Skeletal muscle cell (primary cell): ENCODE measurements at places on chromosomes 12 and 14.

GRCh38 chr12:57604992-57605810, 577 bp downstream of the DTX3 start:
- DNase-seq, result no peak

GRCh38 chr12:65631621-65632111, 192.6 kb upstream of the HMGA2 start:
- DNase-seq, result peak; percentile 100

DNA sequence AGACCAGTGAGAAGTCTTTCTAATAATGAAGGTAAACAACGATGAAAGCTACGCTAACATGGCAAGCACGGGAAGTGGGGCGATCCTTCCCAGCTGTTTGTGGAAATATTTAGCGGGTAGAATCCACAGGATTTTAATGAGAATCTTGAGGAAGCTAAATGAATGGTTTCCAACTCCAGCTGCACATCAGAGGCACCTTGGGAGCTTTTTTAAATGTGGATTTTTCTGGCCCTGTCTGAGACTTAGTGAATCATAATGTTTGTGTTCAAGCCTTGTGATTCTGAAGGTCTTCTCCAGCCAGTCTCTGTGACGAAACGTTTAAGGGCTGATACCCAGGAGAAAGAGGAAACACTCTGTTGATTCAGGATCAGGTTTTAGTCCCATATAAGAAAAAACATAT, 169.8 kb downstream of the CAPZA3 start:
- no peak for DNase-seq

DNA sequence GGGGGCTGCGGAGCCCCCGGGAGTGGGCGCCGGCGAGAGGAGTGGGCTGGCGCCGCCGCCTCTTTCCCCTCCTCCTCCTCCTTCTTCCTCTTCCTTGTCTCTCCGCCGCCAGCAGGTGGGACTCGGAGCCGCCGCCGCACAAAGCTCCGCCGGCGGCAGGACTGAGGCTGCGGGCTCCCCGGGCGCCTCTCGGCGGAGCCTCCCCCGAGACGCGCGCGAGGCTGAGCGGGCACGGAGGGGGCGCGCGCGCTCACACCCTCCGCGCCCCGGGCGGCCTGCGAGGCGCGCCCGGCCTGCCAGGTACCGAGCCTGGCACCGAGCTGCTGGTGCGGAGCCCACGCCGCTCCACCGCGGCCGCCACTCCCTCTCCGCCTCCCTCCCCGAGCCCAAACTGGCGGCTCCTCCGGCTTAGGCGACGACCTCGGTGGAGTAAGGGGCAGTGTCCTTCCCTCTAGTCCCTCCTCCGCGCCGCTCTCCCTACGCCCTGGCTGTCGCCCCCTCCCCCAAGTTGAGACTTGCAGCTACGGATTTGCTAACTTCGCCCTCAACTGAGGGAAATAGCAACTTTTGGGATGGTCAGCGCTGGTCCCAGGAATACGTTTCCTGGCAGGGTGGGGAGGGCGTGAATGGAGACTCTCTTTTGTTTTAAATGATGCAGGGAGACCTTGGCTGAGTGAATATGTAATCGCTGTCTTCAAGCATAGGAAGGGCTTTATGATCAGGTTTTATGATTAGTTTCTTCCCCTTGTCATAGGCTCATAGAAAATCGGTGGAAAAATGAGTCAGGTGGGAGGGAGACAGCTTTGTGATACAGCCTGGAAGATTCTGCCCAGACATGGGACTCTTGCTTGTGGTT, 199.5 kb upstream of the CAND1 start:
- DNase-seq, result no peak

DNA sequence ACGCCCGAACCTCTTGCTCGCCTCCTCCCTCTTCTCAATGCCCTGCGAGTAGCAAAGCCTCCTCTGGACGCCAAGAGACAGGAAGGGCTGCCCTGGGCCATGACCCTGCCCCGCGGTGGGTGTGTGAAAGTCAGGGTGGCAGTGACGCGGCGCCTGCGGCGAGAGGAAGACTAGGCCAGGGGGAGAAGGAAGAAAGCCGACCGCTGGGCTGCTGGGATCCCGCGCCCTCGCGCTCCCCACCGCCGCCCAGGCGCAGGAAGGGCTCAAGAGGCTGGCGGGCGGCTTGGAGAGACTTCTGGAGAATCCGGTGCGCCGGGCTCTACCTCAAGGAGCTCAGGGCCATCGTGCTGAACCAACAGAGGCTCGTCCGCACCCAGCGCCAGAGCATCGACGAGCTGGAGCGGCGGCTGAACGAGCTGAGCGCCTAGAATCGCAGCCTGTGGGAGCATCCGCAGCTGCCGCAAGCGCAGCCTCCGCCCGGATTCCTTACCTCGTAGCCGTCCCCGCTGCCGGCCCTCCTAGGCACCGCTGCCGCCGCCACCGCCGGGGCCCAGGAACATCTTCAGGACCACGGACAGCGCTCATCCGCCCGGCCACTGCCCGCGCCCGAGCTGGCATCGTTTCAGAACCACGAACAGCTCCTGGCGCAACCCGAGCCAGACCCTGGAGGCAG, 105.0 kb upstream of the PRB2 start:
- peak; percentile 20 for DNase-seq

DNA sequence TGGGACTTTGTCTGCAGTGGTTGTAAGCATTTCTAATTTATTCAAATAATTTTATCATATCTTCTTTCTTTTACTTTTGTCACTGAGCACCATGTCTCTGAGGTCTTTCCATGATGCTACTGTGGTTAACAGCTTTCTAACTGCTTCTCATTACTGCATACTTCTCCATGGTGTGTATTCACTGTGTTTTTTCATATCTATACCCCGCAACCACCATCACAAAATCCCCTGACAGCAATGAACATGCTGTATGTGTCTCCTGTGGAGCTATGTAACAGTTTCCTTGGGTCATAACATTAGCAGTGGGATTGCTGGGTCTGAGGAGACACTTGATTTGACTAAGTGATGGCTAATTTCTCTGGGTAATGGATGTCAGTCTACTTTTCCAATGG, 29.2 kb upstream of the CHST11 start:
- no peak for DNase-seq

DNA sequence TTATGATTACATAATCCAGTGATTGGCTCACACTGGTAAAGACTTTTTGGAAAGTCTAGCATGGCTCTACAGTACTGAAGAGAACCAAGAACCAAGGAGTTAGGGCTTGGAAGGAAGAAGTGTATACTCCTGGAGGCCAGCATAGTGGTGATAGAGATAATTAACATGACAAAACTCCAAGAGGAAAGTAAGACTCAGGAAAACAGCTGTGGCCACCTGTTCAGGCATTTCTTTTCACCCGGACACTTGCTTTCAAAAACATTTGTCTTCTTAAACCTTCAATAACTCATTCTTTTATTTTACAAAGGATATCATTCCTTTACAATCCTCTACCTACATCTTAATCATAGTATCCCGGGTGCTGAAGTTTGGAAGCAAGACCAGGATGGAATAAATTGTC, 50.9 kb downstream of the KLHL28 start:
- DNase-seq, result no peak

DNA sequence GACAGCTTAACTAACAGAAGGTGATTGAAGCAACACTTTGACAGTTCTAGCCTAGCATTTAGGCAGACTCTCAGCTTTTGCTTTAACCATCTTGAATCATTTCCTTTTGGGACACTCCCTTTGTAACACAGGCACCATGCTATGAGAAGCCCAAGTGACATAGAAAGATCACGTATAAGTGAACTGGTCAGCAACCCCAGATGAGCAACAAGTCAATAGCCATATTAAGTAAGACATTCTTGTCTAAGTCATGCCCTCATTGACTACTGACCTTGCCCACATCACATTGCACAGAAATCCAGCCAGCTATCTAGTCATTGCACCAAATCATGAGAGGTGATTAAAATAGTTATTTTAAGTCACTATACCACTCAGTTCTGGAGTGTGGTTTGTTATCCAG, 476.8 kb downstream of the TRHDE start:
- DNase-seq, result no peak

GRCh38 chr12:28104903-28105864, 85.1 kb upstream of the CCDC91 start:
- DNase-seq, result no peak

DNA sequence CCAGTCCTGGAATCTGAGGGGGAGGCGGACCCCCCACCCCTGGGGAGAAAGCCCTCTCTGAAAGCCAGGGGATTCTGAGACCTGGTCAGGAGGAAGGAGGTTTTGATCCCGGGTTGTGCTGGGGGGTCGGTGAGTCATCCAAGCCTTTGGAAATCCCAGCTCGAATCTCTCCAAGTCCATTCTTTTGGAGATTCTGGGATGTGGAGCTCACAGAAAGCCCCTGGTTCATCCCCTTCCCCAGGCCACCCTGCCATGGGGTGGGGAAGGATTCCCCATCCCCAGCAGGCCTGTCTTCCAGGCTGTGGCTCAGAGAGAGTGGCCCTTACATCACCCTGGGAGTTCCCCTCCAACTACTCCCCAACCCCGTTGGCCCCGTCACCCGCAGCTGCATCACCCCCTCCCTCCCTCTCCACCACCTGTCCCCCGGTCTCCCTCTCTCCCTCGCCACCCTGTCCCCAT, 14.3 kb downstream of the EXOC3L4 start:
- no peak for DNase-seq

DNA sequence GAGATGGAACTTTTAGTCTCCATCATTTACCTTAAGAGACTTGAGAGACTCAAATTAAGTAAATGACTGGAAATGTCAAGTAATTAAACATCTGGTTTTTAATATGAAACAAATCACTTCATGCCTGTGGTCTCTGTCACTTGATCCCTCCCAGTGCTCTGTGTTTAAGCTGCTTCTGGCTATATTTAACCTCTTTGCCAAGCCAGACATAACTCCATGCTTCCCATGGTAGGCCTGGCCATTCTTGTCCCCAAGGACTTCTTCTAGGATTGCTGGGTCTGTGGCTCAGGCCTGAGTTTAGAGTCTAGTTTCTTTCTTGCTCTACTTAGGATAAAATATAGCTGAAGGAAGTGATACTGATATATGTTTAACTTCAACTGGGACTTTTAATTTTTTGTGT, 1013.6 kb downstream of the FLRT2 start:
- no peak for DNase-seq

GRCh38 chr12:89648211-89648930, 60.3 kb downstream of the ATP2B1 start:
- DNase-seq, result no peak

DNA sequence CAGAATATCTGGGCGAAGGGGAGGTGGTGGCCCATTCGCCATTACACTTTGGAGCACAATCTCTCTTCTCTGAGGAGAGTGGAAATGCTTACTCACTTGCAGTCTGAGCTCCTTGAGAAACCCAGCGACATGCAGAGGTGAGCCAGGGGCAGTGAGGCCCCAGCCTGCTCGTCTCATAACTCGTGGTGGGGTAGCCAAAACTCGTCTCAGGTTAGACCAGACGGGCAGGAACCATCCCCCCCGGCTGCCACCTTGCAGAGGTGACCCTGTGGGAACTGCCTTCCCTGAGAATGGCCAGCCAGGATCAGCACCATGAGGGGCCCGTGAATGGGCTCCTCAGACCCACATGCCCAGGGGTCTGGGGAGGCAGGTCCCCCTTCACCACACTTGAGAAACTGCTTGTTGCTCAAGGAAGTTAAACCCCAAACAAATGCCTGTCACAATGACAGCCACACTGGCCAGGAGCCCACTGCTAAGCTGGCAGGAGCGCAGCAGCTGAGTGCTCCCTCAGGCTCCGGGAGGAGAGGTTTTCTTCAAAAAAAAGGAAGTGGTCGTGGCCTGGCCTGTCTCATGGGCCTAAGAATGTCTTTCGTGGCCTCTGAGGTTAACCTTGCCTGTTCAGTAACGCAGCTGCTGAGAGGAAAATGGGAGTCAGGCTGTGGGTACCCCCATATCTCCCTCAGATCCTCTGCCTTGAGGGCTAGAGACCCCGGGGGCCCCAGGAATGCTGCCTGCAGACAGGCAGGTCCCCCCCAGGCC, 9.2 kb upstream of the ALDH2 start:
- DNase-seq, result peak; percentile 21
